Adrenal gland (tissue), 19 donors: ENCODE measurements at places on chromosomes 6 and 20. TPM values are rescaled to one million over a fixed set of nuclear protein-coding genes. Genes with fewer than 3 reads are reported as not detected.

The PRRT1 gene
- 4.8 TPM for total RNA-seq

The LAMP5 gene
- 1.9 TPM for total RNA-seq

The SLC9A8 gene
- total RNA-seq: 18.1 TPM

The CLPSL2 gene
- not detected for total RNA-seq

The MOCS1 gene
- total RNA-seq: 26.5 TPM

The LHFPL5 gene
- total RNA-seq: not detected

The FILIP1 gene
- 3.3 TPM for total RNA-seq

The TNFRSF6B gene
- 0.78 TPM for total RNA-seq

The KCNK5 gene
- total RNA-seq: 0.58 TPM

The ADAM33 gene
- 1.6 TPM for total RNA-seq

The WFDC10B gene
- not detected for total RNA-seq

The RIMS4 gene
- 6.3 TPM for total RNA-seq

The C6orf58 gene
- total RNA-seq: not detected

The GJA1 gene
- total RNA-seq: 282 TPM

The HLA-DQA1 gene
- 3.2 TPM for total RNA-seq

The LBP gene
- 0.96 TPM for total RNA-seq

The CST3 gene
- 878 TPM for total RNA-seq

The HLA-DOA gene
- total RNA-seq: 0.94 TPM

The ECT2L gene
- total RNA-seq: 0.06 TPM

The SSTR4 gene
- not detected for total RNA-seq

The OR2J3 gene
- total RNA-seq: not detected

The APMAP gene
- 56.7 TPM for total RNA-seq

The SPTLC3 gene
- total RNA-seq: 8.9 TPM

The ULBP3 gene
- total RNA-seq: 3.7 TPM

The COX4I2 gene
- not detected for total RNA-seq

The TTBK1 gene
- total RNA-seq: 0.17 TPM

The CST5 gene
- total RNA-seq: 0.50 TPM

The SALL4 gene
- total RNA-seq: 0.28 TPM

The SNX3 gene
- 285 TPM for total RNA-seq

The SIRT5 gene
- 17.2 TPM for total RNA-seq

The C2 gene
- 61.3 TPM for total RNA-seq

The NKAIN4 gene
- 0.28 TPM for total RNA-seq

The TXLNB gene
- 0.25 TPM for total RNA-seq

The FGD2 gene
- total RNA-seq: 24.0 TPM

The KLHDC3 gene
- total RNA-seq: 115 TPM

The ZSCAN9 gene
- 8.1 TPM for total RNA-seq

The HMGN4 gene
- total RNA-seq: 68.9 TPM

The ID1 gene
- total RNA-seq: 468 TPM

The COL20A1 gene
- total RNA-seq: 0.18 TPM

The ZNF391 gene
- total RNA-seq: 5.0 TPM

The PAK1IP1 gene
- total RNA-seq: 17.5 TPM

The SIRPB1 gene
- total RNA-seq: 8.4 TPM

The CRISP2 gene
- total RNA-seq: not detected

The ENPP5 gene
- 7.4 TPM for total RNA-seq

The SNAP25 gene
- total RNA-seq: 2.4 TPM

The SLC4A11 gene
- 0.06 TPM for total RNA-seq

The SLC16A10 gene
- total RNA-seq: 40.8 TPM

The FABP7 gene
- 0.22 TPM for total RNA-seq

The GINS1 gene
- 1.7 TPM for total RNA-seq

The MMS22L gene
- 6.7 TPM for total RNA-seq

The HMGN3 gene
- total RNA-seq: 122 TPM

The SIRPD gene
- not detected for total RNA-seq

The ERVFRD-1 gene
- 0.75 TPM for total RNA-seq

The CDH22 gene
- total RNA-seq: not detected

The KIFC1 gene
- 1.6 TPM for total RNA-seq

The SH3BGRL2 gene
- 8.9 TPM for total RNA-seq

The TCP11 gene
- 0.28 TPM for total RNA-seq

The ENPP3 gene
- total RNA-seq: 18.4 TPM

The PIGU gene
- 21.3 TPM for total RNA-seq
